ENCODE measurements at places on chromosomes 5 and 9.

GRCh38 chr9:123235448-123235847 lies 32.9 kb downstream of the STRBP start:
- DNase-seq: no peak

DNA sequence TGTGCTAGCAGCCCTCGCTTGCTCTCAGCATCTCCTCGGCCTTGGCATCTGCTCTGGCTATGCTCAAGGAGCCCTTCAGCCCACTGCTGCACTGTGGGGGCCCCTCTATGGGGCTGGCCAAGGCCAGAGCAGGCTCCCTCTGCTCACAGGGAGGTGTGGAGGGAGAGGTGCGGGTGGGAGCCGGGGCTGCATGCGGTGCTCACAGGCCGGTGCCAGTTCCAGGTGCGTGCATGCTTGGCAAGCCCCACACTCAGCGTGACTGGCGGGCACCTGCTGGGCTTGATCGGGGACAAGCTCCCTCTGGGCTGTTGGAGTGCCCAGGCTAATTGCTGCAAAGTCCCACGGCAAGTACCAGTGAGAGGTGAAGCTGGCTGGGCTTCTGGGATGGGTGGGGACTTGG lies 170.5 kb downstream of the TRIM36 start:
- no peak for DNase-seq

DNA sequence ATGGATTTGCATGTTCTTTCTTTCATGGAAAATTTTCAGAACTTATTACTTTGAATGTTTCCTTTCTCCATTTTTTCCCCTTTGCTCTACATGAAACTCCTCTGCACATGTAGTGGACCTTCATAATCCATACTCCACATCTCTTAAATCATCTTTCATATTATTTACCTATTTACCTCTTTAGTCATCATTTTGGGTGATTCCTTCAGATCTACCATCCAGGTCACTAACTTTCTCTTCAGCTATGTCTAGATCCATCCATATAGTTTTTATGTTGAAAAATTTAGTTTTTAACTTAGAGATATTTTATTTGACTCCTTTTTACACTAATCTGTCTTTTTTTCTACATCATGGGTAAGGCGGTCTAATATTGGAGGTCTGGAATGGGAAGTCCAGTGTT lies 586.6 kb downstream of the NR2F1-AS1 start:
- no peak for DNase-seq

- peak; percentile 69 for DNase-seq
Observed at GRCh38 chr5:81165493-81166119, 67.5 kb upstream of the CKMT2 start.

DNA sequence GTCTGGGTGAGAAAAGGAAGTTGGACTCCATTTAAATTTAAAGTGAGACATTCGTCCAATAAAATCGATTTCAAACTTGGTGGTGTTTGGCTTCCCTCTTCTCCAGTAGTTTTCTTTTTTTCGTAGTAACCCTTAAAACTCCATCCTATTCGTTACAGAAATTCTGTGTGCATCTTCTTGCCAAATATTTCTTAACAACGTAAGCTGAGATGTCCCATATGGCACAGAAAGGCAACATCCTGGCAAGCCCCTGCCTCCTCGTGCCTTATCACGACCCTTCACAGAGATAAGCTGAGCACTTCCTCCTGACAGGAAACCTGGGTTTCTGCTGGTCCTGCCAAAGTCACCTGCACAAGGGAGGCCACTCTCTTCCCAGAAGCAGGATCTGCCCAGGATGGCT lies 11.8 kb upstream of the ADAMTS2 start:
- DNase-seq: no peak

DNA sequence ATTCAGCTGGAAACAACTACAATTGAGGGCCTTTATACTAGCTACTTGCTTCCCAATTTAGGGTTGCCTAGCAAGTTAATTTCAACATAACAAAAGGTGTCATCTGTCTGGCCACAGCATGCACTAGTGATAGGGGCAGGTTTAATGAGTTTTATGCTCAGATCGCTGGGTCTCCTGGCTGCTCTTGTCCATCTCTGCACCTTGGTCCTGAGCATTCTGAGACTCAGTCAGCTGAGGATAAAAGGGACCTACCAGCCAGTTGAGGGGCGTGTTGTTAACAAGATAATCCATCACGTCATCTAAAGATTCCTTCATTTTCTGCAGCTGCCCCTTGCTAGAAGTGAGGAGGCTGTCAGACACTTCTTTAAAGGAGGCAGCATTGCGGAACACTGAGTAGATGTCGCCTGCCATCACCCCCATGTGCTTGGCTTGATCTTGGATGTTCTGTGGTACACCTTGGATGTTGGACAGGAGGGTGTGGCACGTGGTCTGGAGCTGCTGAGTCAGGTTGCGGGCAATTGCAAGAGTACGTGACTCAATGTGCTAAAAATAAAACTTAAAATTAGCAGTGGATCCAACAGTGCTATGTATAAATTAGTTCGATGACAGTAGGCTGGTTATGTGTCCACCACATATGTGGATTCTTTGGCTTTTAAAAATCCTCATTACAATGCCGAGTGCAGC lies 11.0 kb downstream of the PLIN2 start:
- no peak for DNase-seq

- DNase-seq: no peak
Observed at GRCh38 chr5:9350301-9350797, 195.5 kb downstream of the SEMA5A start.

GRCh38 chr5:165227515-165227914 lies 1722.1 kb downstream of the MAT2B start:
- no peak for DNase-seq

- DNase-seq: no peak
Observed at GRCh38 chr5:132704875-132705274, 31.1 kb downstream of the IL4 start.

GRCh38 chr5:151961557-151961956 lies 36.9 kb upstream of the GLRA1 start:
- DNase-seq: no peak

Measured in upper lobe of right lung (tissue), 1 donor.